Mucosa of descending colon (tissue), 3 donors: ENCODE measurements at places on chromosomes 5 and 9. TPM values are rescaled to one million over a fixed set of nuclear protein-coding genes. Genes with fewer than 3 reads are reported as not detected.

PTCH1 gene
- 11.9 TPM for total RNA-seq

FKBP15 gene
- 26.6 TPM for total RNA-seq

DBH gene
- total RNA-seq: not detected

TAF11L5 gene
- total RNA-seq: not detected

SV2C gene
- total RNA-seq: 0.58 TPM

UGT3A1 gene
- total RNA-seq: not detected

DNA sequence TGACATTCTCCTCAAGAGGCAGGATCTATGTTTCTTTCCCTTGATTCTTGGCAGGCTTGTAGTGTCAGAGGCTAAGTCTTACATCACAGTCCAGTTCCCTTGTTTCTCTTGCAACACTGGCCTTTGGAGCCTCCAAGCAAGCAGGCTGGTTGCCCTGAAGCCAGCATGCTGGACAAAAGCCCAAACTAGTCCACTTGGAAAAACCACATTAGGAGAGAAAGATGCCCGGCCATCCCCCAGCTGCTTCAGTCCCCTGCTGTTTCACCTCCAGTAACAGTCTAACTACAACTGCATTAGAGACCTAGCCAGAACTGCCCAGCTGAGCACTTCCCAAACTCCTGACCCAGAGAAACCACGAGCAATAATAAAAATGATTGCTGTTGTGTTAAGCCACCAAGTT is 87.6 kb downstream of the ADAMTS6 start:
- no peak for DNase-seq

GRCh38 chr5:1215320-1216096 is 9.7 kb upstream of the SLC6A18 start:
- DNase-seq: no peak

DNA sequence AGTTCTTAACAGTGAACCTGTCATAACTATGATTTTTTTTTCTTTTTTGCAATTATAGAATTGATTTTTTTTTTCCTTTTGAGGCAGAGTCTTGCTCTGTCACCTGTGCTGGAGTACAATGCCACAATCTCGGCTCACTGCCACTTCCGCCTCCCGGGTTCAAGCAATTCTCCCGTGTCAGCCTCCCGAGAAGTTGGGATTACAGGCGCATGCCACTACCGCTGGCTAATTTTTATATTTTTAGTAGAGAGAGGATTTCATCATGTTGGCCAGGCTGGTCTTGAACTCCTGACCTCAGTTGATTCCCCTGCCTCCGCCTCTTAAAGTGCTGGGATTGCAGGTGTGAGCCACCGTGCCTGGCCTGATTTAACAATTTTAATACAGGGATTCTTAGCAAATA is 21.4 kb downstream of the UGCG start:
- DNase-seq: no peak

- DNase-seq: no peak
These were observed 34.5 kb downstream of the CRB2 start for GRCh38 chr9:123390337-123391135.

GRCh38 chr9:13113751-13114150 is 165.7 kb downstream of the MPDZ start:
- DNase-seq: no peak

- peak; percentile 61 for DNase-seq
These were observed 160.0 kb downstream of the C9orf152 start for GRCh38 chr9:110047955-110048402.

DNA sequence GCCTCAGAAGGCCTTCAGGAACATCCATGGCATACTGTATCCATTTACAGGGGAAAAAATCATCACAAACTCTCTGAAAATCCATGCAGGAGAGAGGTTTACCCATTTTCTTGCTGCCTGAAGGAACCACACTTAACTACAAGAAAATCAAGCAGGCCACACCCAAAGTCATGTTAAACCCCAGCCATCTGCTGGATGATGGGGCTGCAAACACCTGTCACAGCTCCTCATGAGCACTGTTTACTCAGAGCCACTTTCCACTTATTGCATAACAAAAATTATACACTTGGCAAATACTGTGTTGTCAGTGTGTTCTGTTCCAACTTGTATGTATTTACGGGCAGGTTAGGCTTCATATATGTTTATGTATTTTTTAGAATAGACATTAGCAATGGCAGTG is 35.8 kb downstream of the PPIC start:
- no peak for DNase-seq

- no peak for DNase-seq
These were observed 183.5 kb downstream of the SNX18 start for GRCh38 chr5:54700986-54701578.

GRCh38 chr9:138024131-138024530 is 146.5 kb downstream of the CACNA1B start:
- DNase-seq: no peak

- DNase-seq: no peak
These were observed 25.8 kb downstream of the LPCAT1 start for GRCh38 chr5:1497795-1498622.
